DND-41 (cell line): ENCODE measurements at places on chromosomes 5 and 9.

DNA sequence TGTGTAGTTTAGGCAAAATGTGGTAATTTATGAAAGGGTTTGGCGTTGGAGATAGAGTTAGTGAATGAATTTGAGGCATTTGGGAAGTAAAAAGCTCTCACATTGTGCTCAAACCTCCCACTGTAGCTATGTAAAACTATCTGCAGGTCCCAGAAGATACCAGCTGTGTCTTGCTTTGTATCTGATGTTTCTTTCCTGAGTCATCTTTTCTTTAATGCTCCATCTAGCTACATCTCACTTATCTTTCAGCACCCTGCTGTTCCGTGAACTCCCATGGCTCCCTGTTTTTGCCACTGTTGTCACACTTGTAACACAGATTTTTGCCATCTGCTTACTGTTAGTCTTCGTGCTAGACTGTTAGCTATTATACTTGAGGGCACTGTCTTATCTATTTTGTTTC lies 253.1 kb downstream of the NPR3 start:
- no peak for DNase-seq

- no peak for DNase-seq
Measured at GRCh38 chr5:79423296-79423695, 90.6 kb downstream of the HOMER1 start.

GRCh38 chr5:161301586-161301985 lies 244.9 kb downstream of the GABRB2 start:
- DNase-seq, result no peak

GRCh38 chr9:74543145-74543544 lies 46.0 kb downstream of the RORB start:
- DNase-seq, result no peak

DNA sequence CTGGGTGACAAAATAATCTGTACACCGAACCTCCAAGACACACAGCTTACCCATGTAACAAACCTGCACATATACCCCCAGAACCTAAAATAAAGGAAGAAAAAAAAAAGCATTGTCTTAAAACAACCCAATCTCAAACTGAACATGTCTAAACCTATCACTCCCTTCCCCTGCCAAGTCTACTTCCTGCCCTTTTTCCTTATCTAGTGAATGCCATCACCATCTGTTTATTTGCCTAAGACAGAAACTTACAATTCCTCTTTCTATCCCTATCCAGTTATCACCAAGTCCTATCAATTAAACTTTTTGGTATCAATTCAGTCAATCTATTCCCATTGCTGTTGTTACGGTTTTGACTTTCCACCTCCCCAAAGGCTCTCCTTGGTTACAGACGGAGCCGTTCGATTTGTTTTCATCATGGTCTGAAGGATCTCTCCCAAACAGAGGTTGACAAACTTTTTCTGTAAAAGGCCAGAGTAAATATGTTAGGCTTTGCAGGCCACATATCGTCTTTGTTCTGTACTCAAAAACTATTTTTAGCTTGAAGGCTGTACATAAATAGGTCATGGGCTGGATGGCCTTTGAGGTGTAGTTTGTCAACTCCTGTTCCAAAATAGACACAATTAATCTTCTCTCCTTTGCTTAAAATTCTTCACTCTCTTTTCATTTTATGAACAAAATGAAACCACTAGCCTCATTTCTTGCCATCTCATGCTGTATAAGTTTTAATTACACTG lies 12.1 kb downstream of the NOL8 start:
- no peak for DNase-seq

- DNase-seq, result no peak
Measured at GRCh38 chr9:97794666-97795065, 58.4 kb upstream of the FOXE1 start.

GRCh38 chr5:179309751-179310320 lies 35.4 kb downstream of the ADAMTS2 start:
- no peak for DNase-seq

GRCh38 chr5:143222287-143223231 lies 180.9 kb downstream of the NR3C1 start:
- DNase-seq, result peak; percentile 69

GRCh38 chr9:129178568-129179382 lies 714 bp upstream of the IER5L start:
- no peak for DNase-seq

DNA sequence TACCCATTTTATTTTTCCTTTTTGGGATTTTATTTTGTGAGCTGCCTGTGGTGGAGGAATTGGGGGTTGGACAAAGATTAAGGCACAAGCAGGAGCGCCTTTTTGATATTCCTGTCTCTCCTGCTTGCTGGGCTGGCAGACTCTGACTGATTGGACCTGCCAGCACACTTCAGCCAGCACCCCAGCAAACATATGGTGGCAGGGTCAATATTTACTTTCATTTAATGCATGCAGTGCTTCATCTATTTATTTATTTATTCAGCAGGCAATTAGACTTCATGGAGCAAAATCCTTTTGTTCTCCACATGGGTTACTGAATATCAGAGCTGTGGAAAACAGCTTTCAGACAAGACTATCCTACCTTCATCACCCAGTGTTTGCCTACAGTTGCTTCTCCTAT lies 48.4 kb upstream of the EPB41L4A start:
- DNase-seq, result no peak

DNA sequence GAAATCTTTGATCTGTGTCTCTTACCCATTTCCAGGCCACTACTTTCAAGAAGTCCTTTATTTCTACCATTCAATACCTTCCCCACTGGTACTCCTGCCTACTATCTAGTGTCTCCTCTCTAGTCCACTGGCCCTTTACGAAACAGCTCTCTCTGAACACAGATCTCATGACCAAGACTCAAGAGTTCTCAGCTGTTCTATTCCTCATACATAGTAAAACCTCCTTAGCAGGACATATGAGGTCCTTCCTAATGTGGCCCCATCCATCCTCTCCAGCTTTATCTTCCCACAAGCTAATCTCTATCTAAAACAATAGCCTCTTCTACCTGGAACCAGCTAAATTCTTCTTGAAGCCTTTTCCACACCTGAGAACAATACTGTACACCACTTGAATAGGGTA lies 2.6 kb downstream of the TEX10 start:
- DNase-seq, result no peak

- no peak for DNase-seq
Measured at GRCh38 chr5:13910637-13911288, 33.7 kb downstream of the DNAH5 start.

- DNase-seq, result no peak
Measured at GRCh38 chr9:99485459-99485858, 263.4 kb downstream of the SEC61B start.

GRCh38 chr9:23571414-23572104 lies 254.5 kb downstream of the ELAVL2 start:
- DNase-seq, result no peak

DNA sequence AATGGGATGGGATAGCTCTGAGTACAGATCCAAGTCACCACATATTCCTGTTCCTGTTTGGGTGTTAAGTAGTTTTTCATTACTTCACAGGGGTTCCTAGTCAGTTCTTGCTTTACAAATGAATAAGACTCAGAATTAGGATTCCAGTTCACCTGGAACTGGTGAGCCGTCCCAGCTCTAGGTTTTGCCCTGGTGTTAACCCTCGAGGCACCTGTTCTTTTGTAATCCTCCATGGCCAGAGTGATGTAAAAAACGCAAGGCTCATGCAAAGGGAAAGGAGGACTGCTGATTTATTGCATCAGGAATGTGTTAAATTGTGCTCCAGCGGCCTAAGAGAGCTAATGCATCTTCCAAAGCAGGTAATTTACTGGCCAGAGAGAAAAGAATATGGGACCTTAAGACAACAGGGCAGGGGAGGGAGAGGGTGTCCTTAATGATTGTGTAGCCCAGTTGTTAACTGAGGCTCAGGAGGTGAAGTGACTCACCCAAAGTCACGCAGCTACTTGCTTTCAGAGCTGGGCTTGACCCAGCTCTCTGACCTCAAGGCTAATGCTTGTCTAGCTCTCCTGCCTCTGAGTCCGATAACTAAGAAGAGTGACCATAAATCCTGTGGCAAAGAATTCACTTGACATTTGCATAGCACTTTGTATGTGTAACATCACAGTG lies 70.5 kb downstream of the DMRT2 start:
- DNase-seq, result no peak

GRCh38 chr5:124922255-124922975 lies 176.0 kb upstream of the ZNF608 start:
- DNase-seq, result no peak

- no peak for DNase-seq
Measured at GRCh38 chr5:44312374-44312773, 76.8 kb downstream of the FGF10 start.

GRCh38 chr5:139755892-139756671 lies 39.5 kb upstream of the PSD2 start:
- DNase-seq, result no peak

GRCh38 chr9:87530716-87531115 lies 33.0 kb downstream of the DAPK1 start:
- DNase-seq, result no peak

GRCh38 chr5:126647071-126647470 lies 46.3 kb downstream of the PHAX start:
- no peak for DNase-seq

DNA sequence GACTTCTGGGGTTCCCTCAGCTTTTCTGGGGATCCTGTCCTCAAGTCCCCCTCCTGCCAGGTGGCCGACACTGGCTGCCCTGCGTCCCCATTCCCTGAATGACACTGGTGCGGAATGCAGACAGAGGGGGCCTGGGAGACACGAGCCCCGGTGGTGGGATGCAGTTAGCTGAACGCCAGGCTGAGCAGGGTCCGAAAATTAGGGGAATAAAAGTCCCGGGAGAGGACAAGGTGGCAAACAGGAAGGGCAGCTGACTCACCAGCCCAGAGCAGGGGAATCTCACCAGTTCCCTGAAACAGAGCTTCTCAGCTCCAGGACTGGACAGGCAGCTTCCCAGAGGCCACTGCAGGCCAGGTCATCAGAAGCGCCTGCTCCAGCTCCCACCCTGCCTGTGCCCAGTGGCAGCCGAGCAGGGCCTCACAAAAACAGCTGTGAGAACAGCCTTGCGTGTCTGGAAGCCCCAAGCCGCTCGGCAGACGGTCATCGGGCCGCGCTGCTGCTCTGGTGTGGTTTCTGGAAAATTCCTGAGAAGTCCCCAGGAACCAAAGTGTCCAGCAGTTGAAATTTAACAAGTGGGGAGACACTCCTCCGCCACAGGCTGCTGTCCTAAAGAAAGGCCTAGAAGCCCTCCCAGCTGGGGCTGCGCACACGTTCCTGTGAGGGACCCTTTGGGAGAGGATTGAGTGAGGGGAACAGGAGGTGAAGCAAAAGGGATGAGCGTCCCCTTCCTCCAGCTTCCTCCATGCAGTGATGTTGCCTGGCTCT lies 47.6 kb upstream of the EXOC3 start:
- DNase-seq, result no peak
